ENCODE measurements at places on chromosomes 5 and 9.

GRCh38 chr9:121862371-121863332, 211.2 kb downstream of the DAB2IP start:
- no peak for DNase-seq

DNA sequence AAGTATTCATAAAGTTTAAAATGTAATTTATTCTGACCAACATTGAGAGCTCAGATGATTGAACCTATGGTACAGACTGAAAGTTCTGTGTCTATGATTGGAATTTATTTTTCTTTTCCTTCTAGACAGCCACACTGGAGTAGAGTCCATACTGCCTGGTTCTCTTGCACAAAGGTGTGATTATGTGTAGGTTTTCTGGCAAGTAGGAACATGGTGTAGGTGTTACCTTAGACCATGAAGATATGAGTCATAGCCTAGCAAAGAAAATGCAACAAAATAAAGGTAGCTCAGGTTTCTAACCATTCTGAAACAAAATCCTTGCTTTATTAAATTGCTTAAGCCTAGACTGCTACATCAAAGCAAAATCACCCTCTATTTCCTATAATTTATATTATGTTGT, 143.4 kb downstream of the CDH12 start:
- no peak for DNase-seq

DNA sequence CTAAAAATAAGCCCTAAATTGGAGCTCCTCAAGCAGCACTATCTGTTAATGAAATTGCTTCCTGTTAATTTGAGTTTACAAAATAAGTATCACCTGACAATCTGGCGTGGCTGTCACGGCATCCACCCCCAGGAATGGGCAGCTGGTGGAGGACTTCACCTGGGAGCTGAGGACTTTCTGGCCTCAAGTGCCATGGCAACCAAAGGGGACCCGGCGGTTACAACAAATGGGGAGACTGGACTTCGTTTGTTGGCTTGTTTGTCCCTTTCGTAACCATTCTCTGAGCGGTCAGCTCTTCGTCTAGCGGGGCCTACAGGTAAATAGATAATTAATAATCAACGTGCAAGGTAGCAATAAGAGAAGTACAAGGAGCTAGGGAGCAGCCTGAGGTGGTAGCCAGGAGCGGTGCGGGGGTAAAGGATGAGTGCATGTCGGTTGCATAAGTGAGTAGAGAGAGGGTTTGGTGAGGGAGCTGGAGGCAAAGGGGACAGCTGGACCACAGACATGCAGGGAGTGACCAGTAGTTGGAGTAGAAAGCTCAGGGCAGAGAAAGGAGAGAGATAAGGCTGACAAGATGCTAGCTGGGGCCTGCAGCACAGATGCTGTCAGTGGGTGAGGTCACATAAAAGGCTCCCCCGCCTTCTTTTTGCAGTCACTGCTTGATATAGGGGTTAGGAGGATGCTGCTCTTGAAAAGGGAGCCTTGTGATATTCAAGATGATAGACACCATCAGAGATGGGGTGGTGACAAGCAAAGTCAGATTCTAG, 62.5 kb downstream of the HSPA4 start:
- no peak for DNase-seq

GRCh38 chr5:143318833-143319232, 84.7 kb downstream of the NR3C1 start:
- DNase-seq: no peak

DNA sequence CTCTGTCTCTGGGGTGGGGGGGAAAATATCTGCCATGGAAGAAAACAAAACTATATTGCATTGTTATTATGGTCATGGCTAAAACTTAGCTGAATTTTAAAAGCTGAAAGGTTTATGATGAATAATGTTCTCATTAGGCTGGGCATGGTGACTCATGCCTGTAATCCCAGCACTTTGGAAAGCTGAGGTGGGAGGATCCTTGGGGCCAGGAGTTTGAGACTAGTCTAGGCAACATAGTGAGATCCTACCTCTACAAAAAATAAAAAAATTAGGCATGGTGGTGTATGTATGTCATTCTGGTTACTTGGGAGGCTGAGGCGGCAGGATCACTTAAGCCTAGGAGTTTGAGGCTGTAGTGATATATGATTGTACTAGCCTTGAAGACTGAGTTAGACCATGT, 44.5 kb downstream of the IPO11 start:
- DNase-seq: no peak

GRCh38 chr9:122918310-122918709, 5.2 kb upstream of the ZBTB6 start:
- DNase-seq: no peak

DNA sequence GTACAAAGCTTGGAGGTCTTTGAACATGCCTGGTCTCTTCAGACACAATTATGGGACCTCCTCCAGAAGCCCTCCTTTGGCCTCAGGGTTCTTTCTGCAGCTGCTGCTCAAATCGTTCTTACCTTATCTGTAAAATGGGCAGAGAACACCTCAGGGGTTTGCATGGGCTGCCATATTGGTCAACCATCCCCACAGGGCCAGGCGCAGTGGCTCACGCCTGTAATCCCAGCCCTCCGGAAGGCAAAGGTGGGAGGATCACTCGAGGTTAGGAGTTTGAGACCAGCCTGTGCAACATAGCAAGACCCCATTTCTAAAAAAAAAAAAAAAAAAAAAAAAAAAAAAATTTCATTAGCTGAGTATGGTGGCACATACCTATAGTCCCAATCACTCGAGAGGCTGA, 29.1 kb upstream of the TCF7 start:
- no peak for DNase-seq

DNA sequence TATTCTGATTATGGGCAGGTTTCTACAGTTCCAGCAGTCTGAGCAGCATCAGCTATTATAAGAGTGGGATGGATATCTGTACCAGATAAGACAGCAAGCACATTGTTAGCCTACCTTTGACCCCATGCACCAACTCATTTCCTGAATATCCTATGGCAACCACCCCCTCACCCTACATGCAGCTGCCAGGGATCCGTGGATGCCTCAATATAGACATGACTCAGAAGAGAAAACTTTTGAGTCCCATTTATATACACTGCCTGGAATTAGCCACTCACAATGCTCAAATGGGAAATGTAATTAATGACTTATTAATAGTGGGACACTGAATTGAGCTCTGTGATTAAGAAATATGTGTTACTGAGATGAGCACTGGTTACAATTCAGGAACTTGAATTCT, 124.4 kb downstream of the SSBP2 start:
- DNase-seq: no peak

DNA sequence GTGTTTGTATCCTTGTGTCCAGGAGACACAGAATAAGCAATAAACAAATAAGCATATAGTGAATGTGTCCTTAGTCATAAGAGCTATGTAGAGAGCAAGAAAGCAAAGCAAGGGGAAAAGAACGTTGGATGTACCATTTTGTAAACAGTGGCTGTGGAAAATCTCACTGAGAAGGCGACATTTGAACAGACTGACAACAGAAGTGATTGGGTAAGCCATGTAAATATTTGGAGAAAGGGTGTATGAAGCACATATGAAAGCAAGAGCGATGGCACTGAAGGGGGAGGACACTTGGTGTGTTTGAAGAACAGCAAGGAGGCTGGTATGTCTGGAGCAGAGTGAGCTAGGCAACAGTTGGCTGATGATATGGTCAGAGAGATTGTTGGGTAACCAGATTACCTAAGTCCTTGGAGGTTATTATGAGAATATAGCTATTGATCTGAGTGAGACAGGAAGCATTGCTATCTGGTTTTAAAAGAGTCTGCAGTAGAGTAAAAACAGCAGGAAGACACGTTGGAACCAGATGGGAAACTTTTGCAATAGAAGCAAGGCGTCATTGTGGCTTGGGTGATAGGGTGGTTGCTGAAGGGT, 115.5 kb upstream of the IL7R start:
- no peak for DNase-seq

GRCh38 chr5:170562875-170563228, 59.0 kb downstream of the KCNIP1 start:
- DNase-seq: no peak

- no peak for DNase-seq
Measured at GRCh38 chr5:180487556-180487955, 6.6 kb upstream of the CNOT6 start.
